ENCODE measurements at places on chromosomes 5 and 9. TPM values are rescaled to one million over a fixed set of nuclear protein-coding genes. Genes with fewer than 3 reads are reported as not detected.

Gene CHSY3
- total RNA-seq = 0.09 TPM

Gene OR13F1
- total RNA-seq = not detected

Gene DDX4
- total RNA-seq = not detected

Gene NUTM2F
- total RNA-seq = not detected

Gene ALDOB
- not detected for total RNA-seq

Gene PCDHA1
- total RNA-seq = 0.29 TPM

Gene FSD1L
- 4.6 TPM for total RNA-seq

Gene PCDHGA8
- total RNA-seq = 0.05 TPM

Gene PFN3
- not detected for total RNA-seq

Gene PTGDS
- 0.67 TPM for total RNA-seq

Gene C9
- not detected for total RNA-seq

Gene NRARP
- 2.5 TPM for total RNA-seq

Gene ZNF367
- total RNA-seq = 5.2 TPM

Gene SLC6A19
- total RNA-seq = 0.38 TPM

Gene CTXN3
- not detected for total RNA-seq

Gene SERF1B
- 71.4 TPM for total RNA-seq

Gene S100Z
- not detected for total RNA-seq

Gene PCDHGA7
- 1.2 TPM for total RNA-seq

Gene SPINK5
- total RNA-seq = not detected

Gene FOXD4L3
- total RNA-seq = 0.12 TPM

Gene ARHGEF39
- total RNA-seq = 16.9 TPM
